ENCODE measurements at places on chromosomes 11 and 22.

DNA sequence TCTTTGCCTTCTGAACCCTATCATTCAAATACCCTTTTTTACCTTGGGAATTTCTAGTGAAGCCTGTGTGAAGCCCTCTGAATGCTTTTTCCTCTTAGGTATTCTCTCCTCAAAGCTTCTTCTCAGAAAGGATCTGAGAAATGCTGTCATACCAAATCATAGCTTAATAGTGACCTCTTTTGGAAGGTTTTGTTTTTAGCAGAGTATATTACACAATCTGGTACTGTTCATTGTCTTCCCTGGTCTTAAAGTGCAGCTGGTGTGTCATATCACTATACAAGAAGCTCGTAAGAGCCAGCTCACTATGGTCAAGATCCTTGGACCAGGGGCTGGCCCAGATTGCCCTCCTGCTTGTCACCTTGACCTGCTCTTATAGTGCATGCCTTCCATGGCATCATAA is 204.4 kb upstream of the ANO5 start:
- no peak for DNase-seq

DNA sequence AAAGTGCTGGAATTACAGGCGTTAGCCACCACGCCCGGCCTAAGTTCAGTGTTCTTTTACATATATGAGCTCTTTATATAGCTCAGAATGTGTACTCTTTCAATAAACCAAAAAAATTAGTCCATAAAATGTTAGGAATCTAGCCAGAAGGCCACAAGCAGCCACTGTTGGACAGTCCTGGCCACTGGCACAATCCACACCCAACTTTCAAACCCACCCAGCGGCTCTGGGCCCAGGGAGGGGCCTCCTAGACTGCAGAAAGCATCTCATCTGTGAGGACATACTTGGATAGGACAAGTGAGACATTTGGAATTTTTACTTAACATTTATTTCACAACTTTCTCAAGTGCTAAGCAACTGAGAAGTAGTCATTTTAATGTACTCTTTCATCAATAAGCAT is 6.4 kb downstream of the PACSIN2 start:
- no peak for DNase-seq

- no peak for DNase-seq
Measured at GRCh38 chr11:111265421-111265820, 19.9 kb downstream of the POU2AF2 start.

DNA sequence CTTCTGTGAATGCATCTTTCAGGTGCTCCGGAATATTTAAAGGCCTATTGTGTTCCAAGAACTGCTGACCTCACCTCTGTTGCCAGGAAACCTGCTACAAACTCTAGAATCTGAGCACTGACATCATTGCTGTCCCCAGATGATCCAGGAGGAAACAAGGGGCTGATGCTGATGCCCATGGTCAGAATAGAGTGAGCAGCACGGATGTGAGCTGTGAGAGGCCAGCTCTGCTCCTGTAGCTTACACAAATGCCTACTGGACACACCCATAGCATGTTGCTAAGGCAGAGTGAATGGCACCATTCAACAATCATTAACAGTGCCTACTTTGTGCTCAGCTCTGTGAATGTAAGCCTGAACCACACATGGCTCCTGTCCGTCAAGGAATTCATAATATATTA is 276.7 kb upstream of the API5 start:
- no peak for DNase-seq

GRCh38 chr22:40690370-40690769 is 11.1 kb downstream of the MCHR1 start:
- DNase-seq, result no peak

Data from activated gamma-delta T cell treated with Interleukin-2 at 50 U/mL for 16 hours (primary cell).